ENCODE measurements at places on chromosomes 5 and 9. TPM values are rescaled to one million over a fixed set of nuclear protein-coding genes. Genes with fewer than 3 reads are reported as not detected.

The NSA2 gene
- 25.6 TPM for total RNA-seq

DNA sequence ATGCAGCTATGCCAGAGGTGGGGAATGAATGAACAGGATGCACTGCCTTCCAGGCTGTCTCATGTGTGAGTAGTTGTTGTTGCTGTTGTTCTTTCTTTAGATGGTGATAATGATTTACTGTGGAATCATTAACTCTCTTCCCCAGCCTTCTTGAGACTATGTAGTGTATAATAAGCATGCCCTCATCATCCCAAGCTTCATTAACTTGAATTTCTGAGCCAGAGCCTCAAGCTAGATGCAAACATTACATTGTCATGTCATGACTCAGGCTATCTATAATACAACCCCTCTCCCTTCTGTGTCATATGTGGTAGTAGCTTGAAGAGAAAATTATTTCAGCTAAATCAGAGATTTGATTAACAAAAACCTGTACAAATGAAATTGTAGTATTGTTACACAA, 10.0 kb upstream of the ADAMTSL1 start:
- DNase-seq = peak; percentile 72

DNA sequence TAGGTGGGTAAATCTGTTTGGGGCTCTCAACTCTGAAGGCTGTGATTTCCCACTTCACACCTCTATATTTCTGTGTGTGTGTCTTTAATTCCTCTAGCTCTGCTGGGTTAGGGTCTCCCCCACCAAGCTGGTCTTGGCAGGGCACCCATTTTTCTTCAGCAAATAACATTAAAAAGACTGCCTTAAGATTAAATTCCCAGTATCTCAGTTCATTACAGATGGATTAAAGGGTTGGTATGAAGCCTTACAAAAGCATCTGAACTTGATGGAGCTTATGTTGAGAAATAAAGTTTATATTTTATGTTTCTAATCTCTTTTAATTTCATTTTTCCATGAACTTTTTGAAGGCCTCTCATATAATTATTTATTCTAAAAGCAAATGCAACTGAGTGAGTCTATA, 11.7 kb downstream of the PCAT7 start:
- DNase-seq = no peak

The ECM2 gene
- total RNA-seq = 0.36 TPM

GRCh38 chr9:132074736-132075135, 4.9 kb downstream of the MED27 start:
- peak; percentile 75 for DNase-seq

DNA sequence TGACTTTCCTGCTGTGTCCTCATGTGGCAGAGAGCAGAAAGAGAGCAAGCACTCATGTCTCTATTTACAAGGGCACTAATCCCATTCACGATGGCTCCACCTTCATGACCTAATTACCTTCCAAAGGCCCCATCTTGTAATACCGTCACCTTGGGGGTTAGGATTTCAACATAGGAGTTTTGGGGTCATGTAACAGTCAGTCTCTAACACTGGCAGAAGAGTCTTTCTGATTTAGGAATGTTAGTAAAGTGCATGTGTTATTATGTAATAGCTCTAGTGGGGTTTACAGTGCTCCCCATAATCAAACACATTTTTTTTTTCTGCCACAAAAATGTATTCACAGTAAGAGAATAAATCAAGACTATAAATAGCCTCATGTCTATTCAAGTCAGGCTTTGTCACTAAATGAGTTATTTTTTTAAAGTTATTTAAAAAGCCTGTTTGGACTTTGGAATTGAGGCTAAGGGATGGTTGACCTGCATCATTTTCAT, 19.1 kb downstream of the GALNT10 start:
- DNase-seq = no peak

- DNase-seq = no peak
Observed at GRCh38 chr5:146640285-146640896, 124.4 kb upstream of the GPR151 start.

GRCh38 chr5:124649491-124650146, 96.8 kb downstream of the ZNF608 start:
- peak; percentile 93 for DNase-seq

The KCNT1 gene
- not detected for total RNA-seq

DNA sequence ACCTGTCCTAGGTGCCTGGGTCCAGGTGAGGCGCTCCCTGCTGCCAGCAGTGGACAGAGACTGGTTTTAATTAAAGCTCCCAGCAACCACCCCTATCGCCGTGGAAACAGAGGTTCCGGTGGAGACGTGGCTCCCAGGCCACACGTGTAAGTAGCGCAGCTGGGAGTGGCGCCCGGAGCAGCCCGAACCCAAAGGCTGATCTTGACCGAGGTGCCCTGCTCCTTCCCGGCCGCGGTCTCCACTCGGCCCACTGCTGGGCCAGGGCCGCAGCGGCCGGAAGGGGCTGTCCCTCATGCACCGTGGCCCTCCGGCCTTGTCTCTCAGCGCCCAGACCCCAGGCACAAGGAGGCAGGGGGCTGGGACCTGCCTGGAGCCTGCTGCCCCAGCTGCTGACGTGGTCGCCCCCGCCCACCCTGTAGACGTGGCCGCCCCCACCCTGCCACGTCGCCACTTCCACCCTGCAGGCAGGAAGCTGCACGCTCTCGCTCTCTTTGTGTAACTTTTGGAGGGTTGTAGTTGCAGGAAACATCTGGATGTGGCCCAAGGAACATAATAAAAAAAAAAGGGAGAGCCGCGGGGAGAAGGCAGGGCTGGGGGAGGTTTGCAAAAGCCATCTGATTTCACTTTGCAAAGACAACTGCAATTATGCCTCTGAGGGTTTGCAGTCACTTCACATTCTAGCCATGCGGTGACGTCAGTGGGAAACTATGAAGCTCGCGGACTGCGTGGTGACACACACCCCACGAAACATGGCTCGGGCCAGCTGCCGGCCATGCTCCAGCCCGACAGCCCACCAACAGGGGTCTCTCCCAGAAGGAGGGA, 129.9 kb downstream of the RXRA start:
- DNase-seq = peak; percentile 99

- no peak for DNase-seq
Observed at GRCh38 chr5:170211575-170212334, 21.0 kb upstream of the C5orf58 start.

GRCh38 chr5:9512457-9512856, 33.4 kb downstream of the SEMA5A start:
- peak; percentile 18 for DNase-seq

DNA sequence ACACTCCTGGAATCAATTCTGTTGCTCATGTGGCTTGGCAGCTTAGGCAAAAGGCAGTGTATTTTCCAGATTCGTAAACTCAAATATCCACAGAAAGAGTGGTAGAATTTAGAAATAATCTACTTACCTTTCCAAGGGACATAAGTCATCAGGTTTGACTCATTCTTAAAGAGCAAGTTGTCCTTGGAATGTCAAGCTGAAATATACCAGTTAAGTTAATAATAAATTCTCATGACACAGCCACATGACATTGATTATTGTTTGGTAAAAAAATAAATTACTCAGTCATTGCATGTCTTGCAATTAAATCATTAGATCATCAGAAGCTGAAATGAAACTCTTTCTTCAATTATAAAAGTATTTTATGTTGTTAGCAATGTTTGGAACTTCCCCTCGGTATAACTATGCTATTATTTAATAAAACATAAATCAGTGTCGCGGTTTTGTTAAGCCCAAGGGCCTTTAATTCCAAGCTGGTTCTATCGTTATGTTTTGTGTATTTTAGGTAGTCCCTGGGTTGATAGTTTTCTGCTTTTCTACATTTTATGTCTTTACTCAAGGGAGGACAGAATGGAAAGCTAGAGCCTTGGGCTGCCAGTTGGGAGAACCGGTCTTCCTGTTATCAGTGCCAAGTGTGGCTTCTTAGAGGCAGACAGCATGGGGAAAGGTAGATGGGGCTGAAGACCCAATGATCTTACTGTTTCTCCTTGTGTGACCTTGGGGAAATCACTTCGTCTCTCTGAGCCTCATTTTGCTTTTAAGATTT, 79.3 kb upstream of the PRLR start:
- DNase-seq = no peak

The ADAMTS19 gene
- 0.28 TPM for total RNA-seq

DNA sequence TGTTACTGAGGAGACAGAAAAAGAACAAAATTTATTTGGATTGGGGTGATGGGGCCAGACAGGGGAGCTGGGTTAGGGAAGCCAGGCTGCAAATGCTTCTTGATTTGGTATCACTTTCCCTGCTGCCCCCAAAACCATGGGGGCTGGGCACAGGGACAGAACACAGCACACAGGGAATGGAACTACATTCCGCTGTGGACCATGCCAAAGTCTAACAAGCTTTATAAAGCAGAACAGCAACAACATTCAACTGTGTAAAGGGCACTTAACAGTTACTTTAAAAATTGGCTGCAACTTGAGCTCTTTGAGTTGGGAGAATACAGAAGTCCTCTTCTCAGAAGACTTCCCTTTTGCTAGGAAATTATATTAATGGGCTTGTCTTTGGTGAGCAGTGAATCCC, 23.8 kb downstream of the C5orf58 start:
- no peak for DNase-seq

GRCh38 chr5:110304176-110304575, 422.3 kb downstream of the TMEM232 start:
- DNase-seq = no peak

- DNase-seq = no peak
Observed at GRCh38 chr9:136074706-136075105, 20.4 kb downstream of the NACC2 start.

The CCDC183 gene
- total RNA-seq = not detected

GRCh38 chr9:109813303-109813702, 33.3 kb downstream of the PALM2AKAP2 start:
- no peak for DNase-seq

The PTPDC1 gene
- total RNA-seq = 6.1 TPM

GRCh38 chr5:173727839-173728778, 111.7 kb upstream of the BOD1 start:
- no peak for DNase-seq

The C7 gene
- 0.54 TPM for total RNA-seq

The SLC6A7 gene
- total RNA-seq = not detected

The PLPP7 gene
- 0.54 TPM for total RNA-seq

DNA sequence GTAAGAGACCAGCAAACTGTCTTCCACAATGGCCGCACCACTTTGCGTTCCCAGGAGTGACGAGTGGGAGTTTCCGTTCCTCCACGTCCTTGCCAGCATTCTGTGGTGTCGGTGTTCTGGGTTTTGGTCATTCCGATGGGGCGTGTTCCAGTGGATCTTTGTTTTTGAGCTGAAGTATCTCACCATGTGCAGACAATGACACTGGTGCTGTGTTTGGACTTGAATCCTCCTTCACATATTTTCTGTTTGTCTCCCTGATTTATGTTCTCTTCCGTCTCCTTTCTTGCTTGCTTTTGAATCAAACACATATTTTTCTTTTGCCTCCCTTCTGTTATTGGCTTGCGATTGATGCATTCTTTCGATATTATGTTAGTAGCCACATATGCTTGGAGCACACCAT, 60.8 kb upstream of the IRX4 start:
- no peak for DNase-seq

DNA sequence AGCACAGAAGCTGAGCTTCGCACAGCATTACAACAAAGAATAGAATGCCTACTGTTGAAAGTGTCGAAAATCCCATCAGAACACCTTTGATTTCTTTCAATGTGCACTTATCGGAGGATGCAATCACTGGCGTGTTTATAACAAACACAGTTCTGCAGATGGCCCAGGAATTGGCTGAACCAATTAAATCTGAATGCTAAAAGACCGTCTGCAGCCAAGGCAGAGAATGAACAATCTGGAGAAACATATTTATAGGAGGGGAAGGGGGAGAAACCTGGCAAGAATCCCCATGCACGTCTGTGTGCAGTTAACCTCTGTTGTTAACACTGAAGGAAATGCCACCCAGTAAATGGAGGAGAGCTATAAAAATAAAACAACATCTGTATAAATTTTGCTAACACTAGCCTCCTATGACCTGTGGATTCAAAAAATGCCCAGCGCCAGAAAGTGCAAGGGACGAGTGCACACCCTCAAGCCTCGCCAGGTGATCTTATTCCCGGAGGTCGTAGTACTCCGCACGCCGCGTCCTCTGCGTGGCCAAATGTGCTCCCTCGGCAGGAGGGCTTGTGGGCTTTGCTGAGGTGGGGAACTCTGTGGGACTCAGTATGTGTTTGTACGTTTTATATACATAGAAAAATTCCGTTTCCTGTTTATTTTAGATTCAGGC, 56.8 kb downstream of the PTCH1 start:
- no peak for DNase-seq

DNA sequence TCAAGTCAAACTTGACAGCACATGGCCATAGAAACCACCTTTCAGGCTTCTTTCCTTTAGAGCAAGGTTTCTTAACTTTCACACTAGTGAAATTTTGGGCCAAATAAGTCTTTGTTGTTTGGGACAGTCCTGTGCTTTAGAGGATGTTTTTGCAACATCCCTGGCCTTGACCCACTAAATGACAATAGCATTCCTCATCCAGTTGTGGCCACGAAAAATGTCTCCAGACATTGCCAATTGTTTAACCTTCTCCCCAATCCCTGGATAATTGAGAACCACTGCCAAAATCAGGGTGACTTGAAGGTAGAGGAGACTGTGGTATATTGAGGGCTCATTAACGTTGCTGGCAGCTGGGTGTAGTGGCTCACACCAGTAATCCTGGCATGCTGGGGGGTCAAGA, 72.0 kb downstream of the ALDH1A1 start:
- DNase-seq = no peak

DNA sequence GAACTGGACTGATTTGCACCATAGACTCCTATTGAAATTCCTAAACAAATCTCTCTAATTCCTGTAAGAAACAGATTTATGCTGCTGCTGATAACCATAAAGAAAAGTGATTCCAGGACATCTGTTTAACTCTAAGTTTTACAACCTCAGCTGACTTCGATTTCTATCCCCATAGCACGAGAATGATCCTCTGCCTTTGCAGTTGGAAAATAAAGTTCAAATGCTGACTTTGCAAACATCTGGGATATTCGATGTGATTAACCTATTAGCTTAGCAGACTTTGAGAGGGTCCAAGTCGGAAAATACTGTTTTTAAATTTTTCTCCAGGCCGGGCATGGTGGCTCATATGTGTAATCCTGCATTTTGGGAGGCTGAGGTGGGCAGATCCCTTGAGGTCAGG, 247.3 kb downstream of the PSAT1 start:
- DNase-seq = no peak

- DNase-seq = no peak
Observed at GRCh38 chr9:33467526-33467925, 6.2 kb downstream of the NOL6 start.

GRCh38 chr9:77435277-77435676, 212.8 kb downstream of the GNA14 start:
- DNase-seq = no peak

The MAMDC2 gene
- total RNA-seq = 5.6 TPM

DNA sequence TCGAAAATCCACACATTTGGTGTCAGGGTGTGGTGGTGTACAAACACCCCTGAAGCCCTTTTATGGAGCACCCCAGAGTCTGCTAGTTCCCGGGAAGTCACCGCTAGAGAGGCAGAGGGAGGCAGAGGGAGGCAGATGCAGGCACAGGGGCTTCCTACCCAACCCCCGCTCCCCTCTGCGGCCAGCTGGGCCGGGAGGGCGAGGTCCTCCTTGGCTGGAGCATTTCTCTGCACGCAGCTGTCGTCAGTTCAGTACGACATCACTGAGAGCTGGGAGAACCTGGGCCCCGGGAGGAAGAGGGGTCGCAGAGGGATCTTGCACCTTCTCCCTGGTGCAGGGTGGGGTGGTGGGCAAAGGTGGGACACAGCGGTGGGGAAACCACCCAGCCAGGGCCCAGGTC, 15.8 kb upstream of the UBAC1 start:
- no peak for DNase-seq

The WNK2 gene
- not detected for total RNA-seq

GRCh38 chr5:110386782-110387181, 339.7 kb downstream of the TMEM232 start:
- peak; percentile 4 for DNase-seq

GRCh38 chr9:114701988-114702387, 20.0 kb upstream of the TEX48 start:
- no peak for DNase-seq

The BRINP1 gene
- not detected for total RNA-seq

The AGXT2 gene
- total RNA-seq = not detected

The FAXDC2 gene
- total RNA-seq = 4.2 TPM

Measured in IMR-90 (cell line).